ENCODE measurements at places on chromosomes 7 and 10.

DNA sequence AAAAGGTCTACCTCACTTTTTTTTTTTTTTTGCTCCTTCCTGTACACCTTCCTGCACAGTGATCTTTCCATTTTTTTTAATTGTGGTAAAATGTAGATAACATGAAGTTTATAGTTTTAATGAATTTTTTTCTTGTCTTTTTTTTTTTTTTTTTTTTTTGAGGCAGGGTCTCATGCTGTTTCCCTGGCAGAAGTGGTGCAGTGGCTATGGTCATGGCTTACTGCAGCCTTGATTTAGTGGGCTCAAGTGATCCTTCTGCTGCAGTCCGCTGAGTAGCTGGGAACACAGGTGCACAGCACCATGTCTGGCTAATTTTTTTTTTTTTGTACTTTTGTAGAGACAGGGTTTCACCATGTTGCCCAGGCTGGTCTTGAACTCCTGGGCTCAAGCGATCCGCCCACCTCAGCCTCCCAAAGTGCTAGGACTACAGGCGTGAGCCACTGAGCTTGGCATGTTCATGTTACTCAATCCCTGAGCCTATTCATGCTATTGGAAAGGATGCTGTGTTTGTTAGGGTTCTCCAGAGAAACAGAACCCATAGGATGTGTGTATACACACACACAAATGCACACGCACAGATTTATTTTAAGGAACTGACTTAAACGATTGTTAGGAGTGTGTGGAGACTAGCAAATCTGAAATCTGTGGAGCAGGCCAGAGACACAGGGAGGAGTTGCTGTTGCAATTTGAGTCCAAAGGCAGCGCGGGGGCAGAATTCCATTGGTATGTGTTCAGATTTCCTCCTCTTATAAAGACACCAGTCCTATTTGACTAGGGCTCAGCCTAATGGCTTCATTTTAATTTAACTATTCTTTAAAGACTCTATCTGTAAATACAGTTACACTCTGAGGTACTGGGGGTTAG, 29.1 kb downstream of the GALNT11 start:
- peak; percentile 26 for DNase-seq

GRCh38 chr7:974820-975681, at the start of gene COX19:
Gene COX19 (minus strand): TSS chr7:975549. CDS start chr7:975509, 40 bp downstream.
- peak; percentile 68 for DNase-seq

DNA sequence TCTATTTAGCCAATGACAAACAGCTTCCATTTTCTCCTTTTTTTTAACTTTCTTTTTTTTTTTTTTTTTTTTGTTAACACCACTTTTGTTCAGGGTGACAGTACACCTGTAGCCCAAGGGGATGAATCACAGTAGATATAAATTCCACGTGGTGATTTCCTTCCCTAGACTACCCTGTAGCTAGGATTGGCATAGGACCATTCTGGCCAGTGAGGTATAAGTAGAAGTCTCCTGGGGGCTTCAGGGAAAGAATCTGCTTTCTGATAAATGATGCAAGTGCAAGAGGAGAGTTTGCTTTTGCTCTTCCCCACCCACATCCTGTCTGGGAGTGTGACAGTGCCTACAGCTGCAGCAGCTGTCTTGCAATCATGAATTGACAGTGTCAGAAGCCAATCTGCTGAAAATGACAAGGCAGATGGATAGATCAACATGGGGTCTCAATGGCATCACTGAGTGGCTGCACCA, 63.2 kb upstream of the TOMM7 start:
- DNase-seq = no peak

- DNase-seq = no peak
Observed at GRCh38 chr10:125085258-125086054, 74.9 kb downstream of the CTBP2 start.

- no peak for DNase-seq
Observed at GRCh38 chr7:23696916-23697441, 13.0 kb upstream of the STK31 start.

DNA sequence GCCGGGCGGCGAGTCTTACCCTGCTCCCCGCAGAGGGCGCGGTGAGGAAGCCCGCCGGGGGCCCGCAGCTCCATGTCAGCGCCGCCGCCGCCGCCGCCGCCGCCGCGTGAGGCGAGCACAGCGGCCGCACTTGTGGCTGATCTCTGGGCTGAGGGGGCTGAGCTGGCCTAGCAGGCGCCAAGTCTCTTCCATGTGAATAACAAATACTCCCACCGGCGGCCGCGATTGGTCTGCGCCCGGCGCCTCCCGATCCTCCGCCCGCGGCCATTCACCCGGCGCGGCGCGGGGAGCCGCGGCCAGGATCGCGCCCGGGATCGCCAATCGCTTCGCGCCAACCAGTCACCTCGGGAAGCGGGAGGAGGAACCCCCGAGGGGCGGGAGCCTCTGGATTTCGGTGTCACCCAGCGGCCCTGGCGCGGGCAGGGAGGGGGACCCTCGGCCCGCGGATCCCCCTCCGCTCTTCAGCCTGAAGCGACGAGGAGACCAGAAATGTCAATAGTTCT, at the start of gene GRM8:
Gene GRM8 (minus strand): TSS at position 164 of the 503 bp plus-strand sequence.
- DNase-seq = no peak

DNA sequence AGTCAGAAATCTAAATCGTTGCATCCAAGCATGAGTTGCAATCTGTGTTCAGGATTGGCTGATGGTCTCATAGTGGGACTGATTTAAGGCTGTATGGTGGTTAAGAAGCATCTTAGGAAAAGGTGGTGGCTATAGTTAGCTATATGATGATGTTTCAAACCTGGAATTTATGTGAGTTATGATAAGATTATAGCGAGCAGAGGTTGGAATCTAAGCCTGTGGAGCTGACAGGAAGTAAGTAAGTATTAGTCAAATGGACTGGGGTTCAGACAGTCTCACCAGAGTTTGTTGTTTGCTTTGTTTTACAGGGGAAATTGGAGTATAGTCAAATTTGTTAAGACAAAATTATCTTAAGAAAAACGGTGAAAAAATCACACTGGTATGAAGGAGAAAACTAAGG, 56.7 kb downstream of the ANKRD7 start:
- no peak for DNase-seq

- no peak for DNase-seq
Observed at GRCh38 chr7:133071506-133071905, 10.4 kb downstream of the CHCHD3 start.

- DNase-seq = no peak
Observed at GRCh38 chr10:81179324-81179723, 641.6 kb downstream of the SH2D4B start.

DNA sequence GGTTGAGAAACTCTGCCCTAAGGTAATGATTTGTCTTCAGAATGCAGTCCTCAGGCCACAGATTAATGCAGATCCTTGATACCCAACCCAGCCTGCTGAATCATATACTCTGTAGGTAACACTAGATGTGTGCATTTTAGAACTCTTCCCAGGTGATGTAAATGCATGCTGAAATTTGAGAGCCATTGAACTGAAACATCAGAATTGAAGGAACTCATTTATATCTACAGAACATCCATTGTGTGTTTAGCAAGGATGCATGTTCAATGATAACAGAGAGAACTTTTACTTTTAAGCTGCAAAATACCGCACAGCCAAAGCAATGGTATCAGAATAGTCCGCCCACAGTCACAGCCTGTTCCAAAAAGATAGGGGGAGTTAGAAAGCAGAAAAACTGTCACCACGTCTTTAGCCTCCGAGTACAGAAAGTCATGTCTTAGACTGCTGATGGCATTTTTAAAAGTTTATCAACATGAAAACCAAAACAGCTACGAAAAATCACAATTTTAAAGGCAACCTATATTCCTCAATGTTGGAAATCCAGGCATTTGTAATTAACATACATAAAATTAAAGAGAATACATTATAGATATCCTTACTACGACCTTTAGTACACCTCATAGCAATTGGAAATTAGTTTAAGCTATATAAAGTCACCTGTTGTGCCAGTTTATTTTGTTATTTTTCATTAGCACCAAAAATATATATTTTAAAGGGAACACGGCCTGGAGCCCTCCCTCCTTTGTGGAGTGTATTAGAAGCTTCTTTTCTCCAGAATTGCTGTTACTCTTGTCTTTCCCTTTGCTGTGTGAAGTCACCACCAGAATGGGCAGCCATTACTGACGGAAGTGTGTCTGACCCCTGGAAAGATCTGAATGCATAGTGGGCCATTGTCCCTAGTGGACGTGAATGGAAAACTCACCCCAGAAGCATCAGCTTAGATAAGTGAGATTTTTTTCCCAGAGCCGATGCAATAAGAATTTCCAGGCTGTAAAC, 65.8 kb upstream of the PRKAR2B start:
- no peak for DNase-seq

- no peak for DNase-seq
Observed at GRCh38 chr10:60607372-60607771, 170.9 kb upstream of the CDK1 start.

DNA sequence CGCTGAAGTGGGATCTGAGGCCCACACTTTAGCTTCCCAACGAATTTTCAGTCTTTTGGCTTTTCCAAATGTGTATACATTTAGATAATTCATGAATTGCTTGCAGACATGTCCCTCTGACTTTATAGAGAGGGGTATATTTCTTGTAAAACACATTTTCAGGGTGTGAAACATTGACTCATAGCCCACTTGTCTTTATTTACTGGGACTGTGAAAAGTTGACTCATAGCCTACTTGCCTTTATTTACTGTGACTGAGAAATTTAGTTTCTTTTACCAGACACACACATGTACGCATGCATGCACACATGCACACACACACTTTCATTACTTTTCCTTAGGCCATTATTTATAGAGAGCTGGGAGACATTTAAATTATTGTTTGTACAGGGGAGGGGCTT, 79.1 kb downstream of the VTI1A start:
- DNase-seq = no peak

DNA sequence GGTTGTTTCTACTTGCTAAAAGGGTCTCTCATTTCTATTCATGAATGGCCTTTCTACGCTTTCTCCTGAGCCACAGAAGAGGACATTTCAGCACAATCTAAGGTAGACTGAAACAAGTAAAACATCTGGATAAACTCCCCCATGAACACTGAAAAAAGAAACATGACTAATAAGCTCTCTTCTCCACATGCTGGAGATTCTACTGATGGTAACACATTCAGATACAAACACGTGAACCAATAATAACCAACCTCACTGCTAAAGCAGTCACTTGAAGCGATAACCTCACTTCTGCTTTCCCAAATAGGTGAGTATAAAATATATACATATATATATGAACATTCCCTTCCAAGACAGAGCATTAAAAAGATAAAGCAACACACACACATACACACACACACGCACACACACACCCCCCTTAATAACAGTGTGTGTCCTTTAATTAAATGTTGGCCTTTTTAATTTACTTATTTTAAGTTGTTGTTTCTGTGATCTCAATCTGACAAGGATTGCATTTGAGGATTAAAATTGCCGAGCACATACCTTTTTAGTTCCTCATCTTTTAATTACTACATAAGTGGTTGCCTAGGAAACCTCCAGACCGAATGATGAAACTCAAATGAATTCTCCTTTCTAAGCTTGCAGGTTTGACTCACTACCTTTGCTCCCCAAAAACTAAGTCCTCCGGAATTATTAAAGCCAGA, 292.4 kb upstream of the KLF14 start:
- no peak for DNase-seq

DNA sequence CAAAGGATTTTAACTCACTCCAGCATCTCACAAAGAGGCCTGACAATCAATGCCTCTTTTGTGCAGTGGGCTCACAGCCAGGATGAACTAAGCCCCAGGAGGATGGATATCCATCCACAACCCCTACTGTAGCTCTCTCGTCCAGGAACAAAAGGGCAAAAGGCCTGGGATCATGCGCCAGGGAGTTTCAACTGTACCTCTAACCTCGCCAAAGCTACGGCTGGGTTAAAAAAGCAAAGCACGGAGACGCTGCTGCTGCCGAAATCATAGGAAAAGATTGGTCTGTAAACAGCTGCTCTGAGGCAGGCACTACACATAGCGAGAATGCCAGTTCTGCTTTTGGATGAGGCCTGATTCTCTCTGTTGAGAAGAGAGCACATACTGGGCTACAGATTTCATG, 32.1 kb downstream of the VSTM4 start:
- DNase-seq = no peak

DNA sequence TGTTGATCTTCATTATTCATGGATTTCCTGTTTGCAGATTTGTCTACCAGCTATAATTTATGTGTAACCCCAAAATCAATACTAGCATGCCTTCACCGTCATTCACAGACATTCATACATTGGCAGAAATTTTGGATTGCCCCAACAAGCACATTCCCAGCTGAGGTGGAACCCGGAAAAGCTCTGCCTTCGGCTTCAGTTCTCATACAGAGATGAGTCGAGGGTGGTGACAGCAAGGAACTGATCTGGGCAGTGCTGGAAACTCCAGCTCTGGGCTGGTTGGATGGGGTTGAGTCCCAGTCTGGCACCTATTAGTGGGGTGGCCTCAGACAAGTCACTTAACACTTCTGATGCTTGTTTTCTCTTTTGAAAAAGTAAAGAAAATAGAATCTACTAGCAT, 267.5 kb downstream of the SNX13 start:
- no peak for DNase-seq

GRCh38 chr7:37297546-37297945, 151.1 kb downstream of the ELMO1 start:
- no peak for DNase-seq

GRCh38 chr10:119340893-119341458, 133.6 kb downstream of the GRK5 start:
- no peak for DNase-seq

GRCh38 chr10:73501651-73502050, 5.8 kb upstream of the PPP3CB start:
- DNase-seq = no peak

GRCh38 chr7:71511361-71511807, 379.4 kb downstream of the GALNT17 start:
- no peak for DNase-seq

DNA sequence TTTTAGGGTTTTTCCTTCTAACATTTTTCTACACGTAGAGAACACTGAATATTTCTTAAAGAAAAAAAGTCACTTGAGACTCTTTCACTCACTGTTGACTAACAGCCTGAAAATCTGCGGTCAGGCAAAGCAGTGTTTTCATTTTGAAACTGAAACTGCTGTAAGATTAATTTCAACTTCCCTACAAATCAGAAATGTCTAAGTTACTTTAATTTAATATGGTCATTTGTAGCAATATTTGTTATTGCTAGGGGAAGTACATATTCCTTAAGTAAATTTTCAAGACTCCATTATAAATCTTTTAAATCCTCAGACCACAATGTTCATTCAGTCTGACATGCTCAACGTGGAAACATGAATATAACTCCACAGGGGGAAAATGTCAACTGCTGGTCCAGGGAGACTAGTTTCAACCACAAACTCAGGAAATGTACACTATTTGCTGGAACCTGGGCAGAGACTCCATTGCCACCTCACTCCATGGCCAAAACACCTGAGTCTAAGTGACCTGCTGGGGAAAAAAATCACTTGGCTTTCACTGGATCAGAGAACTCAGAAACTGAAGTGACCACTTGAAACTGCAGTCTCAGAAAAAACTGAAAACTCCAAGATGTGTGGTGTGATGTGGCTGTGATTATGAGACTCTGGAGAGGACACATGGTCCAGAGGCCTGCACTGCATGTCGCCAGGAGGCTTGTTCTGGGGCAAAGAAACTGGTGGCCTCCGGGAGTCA, 161.2 kb downstream of the TAX1BP1 start:
- DNase-seq = no peak

GRCh38 chr7:107884066-107884818, 6.7 kb upstream of the DLD start:
- no peak for DNase-seq

GRCh38 chr7:22432203-22432718, 67.7 kb downstream of the STEAP1B start:
- DNase-seq = no peak

- DNase-seq = peak; percentile 24
Observed at GRCh38 chr10:36602374-36602773, 523.0 kb upstream of the ANKRD30A start.

GRCh38 chr7:2079332-2080059, 153.2 kb downstream of the MAD1L1 start:
- DNase-seq = no peak

Measured in AG04450 (cell line).